ENCODE measurements at places on chromosomes 13 and 19. TPM values are rescaled to one million over a fixed set of nuclear protein-coding genes. Genes with fewer than 3 reads are reported as not detected.

Gene CYP2A7
- not detected for total RNA-seq

Gene IFNL1
- 0.43 TPM for total RNA-seq

Gene SIGLEC10
- total RNA-seq = 0.88 TPM

Gene BRME1
- 3.8 TPM for total RNA-seq

Gene GZMM
- total RNA-seq = 45.2 TPM

Gene ZNF708
- 14.8 TPM for total RNA-seq

Gene ZGLP1
- 1.4 TPM for total RNA-seq

Gene ZNF136
- total RNA-seq = 11.0 TPM

Gene SULT2A1
- not detected for total RNA-seq

Gene ERICH4
- total RNA-seq = not detected

Gene IRGC
- total RNA-seq = not detected

Gene ZIC5
- not detected for total RNA-seq

Gene KASH5
- total RNA-seq = 0.73 TPM

Gene THSD8
- total RNA-seq = 19.2 TPM

Gene APOC4
- total RNA-seq = not detected

Gene DACH1
- not detected for total RNA-seq

Gene OR7G3
- total RNA-seq = not detected

Gene SLC1A6
- total RNA-seq = not detected

Gene KIR2DL4
- not detected for total RNA-seq

Gene PNMA8A
- total RNA-seq = not detected

Gene NLRP4
- not detected for total RNA-seq

Gene ZNRF4
- total RNA-seq = not detected

Gene IGFL2
- total RNA-seq = not detected

Gene EXOC3L2
- not detected for total RNA-seq

Gene ZNF99
- not detected for total RNA-seq

Gene IPO5
- total RNA-seq = 83.9 TPM

Gene ZNF534
- not detected for total RNA-seq

Gene TMPRSS9
- not detected for total RNA-seq

Gene LRFN3
- 17.0 TPM for total RNA-seq

Gene MBD3L2
- not detected for total RNA-seq

Gene LILRB2
- not detected for total RNA-seq

Gene POLR2I
- 47.3 TPM for total RNA-seq

Gene ZNF554
- 3.0 TPM for total RNA-seq

Gene PRTN3
- not detected for total RNA-seq

Gene PGLYRP2
- total RNA-seq = 0.10 TPM

Gene COL4A1
- total RNA-seq = not detected

Gene LGALS7B
- not detected for total RNA-seq

Gene C1QTNF9B
- not detected for total RNA-seq

Gene CRX
- not detected for total RNA-seq

Data from activated CD4-positive, alpha-beta memory T cell treated with anti-CD3 and anti-CD28 coated beads, Interleukin-2, amount 10 ng/mL, durations not matched to agents 7 days and 5 days (primary cell).